ENCODE measurements at places on chromosomes 5 and 9. TPM values are rescaled to one million over a fixed set of nuclear protein-coding genes. Genes with fewer than 3 reads are reported as not detected.

MARCHF3 gene
- 4.5 TPM for total RNA-seq

HRCT1 gene
- 8.1 TPM for total RNA-seq

NRG2 gene
- total RNA-seq = 28.8 TPM

GFPT2 gene
- total RNA-seq = 67.5 TPM

APBB3 gene
- 41.0 TPM for total RNA-seq

DND1 gene
- total RNA-seq = 0.82 TPM

C5orf63 gene
- 2.8 TPM for total RNA-seq

IFNA2 gene
- not detected for total RNA-seq

S100Z gene
- not detected for total RNA-seq

CDO1 gene
- total RNA-seq = 16.6 TPM

RNF208 gene
- total RNA-seq = 5.2 TPM

SPATA31D4 gene
- not detected for total RNA-seq

GCNT1 gene
- 5.9 TPM for total RNA-seq

PTGER4 gene
- total RNA-seq = 2.5 TPM

SLC2A6 gene
- total RNA-seq = 1.2 TPM

INVS gene
- total RNA-seq = 25.7 TPM

C5orf58 gene
- not detected for total RNA-seq

CFAP90 gene
- total RNA-seq = 41.2 TPM

NUTM2F gene
- not detected for total RNA-seq

HNRNPH1 gene
- total RNA-seq = 513 TPM

FBP1 gene
- 2.9 TPM for total RNA-seq

IFNA21 gene
- not detected for total RNA-seq

WNK2 gene
- total RNA-seq = 1.5 TPM

RBM22 gene
- 44.8 TPM for total RNA-seq

FOXI1 gene
- not detected for total RNA-seq

ANXA2R gene
- 1.8 TPM for total RNA-seq

GMCL2 gene
- not detected for total RNA-seq

MCTP1 gene
- 6.5 TPM for total RNA-seq

SOWAHA gene
- 0.63 TPM for total RNA-seq

GCNT4 gene
- total RNA-seq = 0.95 TPM

ZFP2 gene
- 3.7 TPM for total RNA-seq

SPINK13 gene
- not detected for total RNA-seq

DBH gene
- not detected for total RNA-seq

CFAP77 gene
- not detected for total RNA-seq

DMRT3 gene
- total RNA-seq = not detected

All from ovary (tissue), 10 donors.